ENCODE measurements at places on chromosomes 3 and 15.

GRCh38 chr3:177883957-177884356 lies 652.3 kb upstream of the KCNMB2 start:
- DNase-seq, result no peak

DNA sequence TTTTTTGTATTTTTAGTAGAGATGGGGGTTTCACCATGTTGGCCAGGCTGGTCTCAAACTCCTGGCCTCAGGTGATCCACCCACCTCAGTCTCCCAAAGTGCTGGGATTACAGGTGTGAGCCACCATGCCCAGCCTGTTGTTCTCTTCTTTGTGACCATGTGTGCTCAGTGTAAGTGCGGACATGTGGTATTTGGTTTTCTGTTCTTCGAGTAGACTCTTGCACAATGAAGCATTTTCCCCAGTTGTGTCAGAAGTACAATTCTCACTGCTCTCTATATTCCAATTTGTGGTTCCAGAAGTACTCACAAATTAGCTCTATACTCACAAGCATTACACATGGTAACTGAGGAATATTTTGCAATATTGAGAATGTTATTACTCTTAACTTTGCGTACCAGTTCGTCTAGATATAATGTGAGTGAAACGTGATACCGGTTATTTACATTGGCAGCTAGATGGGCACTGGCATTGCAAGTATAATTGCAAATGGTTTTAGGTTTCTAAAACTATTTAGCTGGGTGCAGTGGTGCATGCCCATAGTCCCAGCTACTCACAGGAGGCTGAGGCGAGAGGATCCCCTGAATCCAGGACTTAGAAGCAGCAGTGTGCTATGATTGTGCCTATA lies 34.2 kb upstream of the MTMR14 start:
- DNase-seq, result no peak

GRCh38 chr3:13389378-13389777 lies 30.7 kb downstream of the NUP210 start:
- DNase-seq, result no peak

- no peak for DNase-seq
Measured at GRCh38 chr3:146577662-146578061, 27.5 kb downstream of the PLSCR5 start.

GRCh38 chr3:16599694-16600093 lies 5.5 kb downstream of the DAZL start:
- DNase-seq, result no peak

DNA sequence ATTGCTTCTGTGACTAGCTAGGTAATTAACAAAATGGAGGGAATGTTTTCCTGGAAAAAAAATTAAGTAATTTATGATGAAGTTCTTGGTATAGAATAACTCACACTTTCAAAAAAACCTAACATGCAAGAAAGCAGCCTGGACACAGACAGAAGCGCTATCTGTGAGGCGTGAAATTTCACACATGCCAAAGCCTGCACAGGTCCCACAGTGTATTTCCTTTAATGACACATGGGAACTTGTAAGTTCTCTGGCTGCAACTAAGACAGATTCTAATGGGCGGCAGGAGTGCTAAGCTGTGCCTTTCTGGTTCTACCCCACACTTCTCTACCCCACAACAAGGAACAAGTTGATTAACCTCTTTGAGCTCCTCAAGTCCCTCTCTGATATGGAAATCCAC lies 84.9 kb upstream of the NEO1 start:
- no peak for DNase-seq

DNA sequence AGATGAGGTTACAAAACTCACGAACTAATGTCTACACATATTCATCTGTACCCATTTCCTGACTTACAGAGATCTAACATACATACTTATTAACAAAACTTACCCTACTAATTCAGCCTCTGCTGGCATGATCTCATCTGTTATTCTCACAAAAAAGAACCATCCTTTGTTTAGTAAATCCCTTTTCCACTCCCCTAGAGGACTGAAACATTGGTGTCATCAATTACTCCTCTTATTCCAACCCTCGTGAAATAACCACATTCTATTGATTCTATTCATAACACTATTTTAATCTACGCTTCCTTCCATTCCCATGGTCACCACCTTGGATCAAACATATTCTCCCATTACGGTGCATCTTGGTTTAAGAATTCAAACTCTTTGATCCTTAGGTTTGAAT lies 505.9 kb downstream of the SI start:
- DNase-seq, result no peak

DNA sequence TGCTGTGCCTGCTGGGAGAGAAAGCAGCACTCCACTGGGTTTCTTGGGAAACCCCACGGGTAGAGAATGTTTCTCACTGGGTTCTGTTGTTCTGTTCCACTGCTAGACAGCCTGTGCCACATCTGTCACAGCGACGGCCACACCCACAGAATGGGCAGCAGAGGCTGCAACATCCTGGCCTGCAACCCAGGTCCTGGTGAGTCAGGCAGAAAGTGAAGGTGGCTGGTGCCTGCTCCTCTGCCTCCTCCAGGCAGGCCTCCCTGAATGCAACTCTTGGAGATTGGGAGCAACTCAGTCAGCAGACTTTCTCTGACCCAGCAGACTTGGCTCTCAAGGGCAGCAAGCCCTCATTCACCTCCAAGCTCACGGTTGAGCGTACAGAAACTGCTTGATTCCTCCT lies 13.0 kb downstream of the C3orf18 start:
- DNase-seq, result no peak

GRCh38 chr3:70488816-70489215 lies 176.4 kb upstream of the MDFIC2 start:
- DNase-seq, result no peak

GRCh38 chr3:171251835-171252234 lies 208.4 kb downstream of the TNIK start:
- DNase-seq, result no peak

GRCh38 chr15:88076328-88076727 lies 180.2 kb downstream of the NTRK3 start:
- no peak for DNase-seq

All from cerebellar nuclear complex (tissue), 1 donor.